Umbilical cord (tissue), 2 donors: ENCODE measurements at places on chromosomes 1 and 21. TPM values are rescaled to one million over a fixed set of nuclear protein-coding genes. Genes with fewer than 3 reads are reported as not detected.

S1PR1 gene
- total RNA-seq = 27.7 TPM

METTL25B gene
- total RNA-seq = 9.6 TPM

CD84 gene
- 13.5 TPM for total RNA-seq

- no peak for DNase-seq
Measured at GRCh38 chr1:201471772-201472171, 2.8 kb upstream of the PHLDA3 start.

GRCh38 chr1:96487971-96488370, 233.6 kb upstream of the PTBP2 start:
- DNase-seq = no peak

DNA sequence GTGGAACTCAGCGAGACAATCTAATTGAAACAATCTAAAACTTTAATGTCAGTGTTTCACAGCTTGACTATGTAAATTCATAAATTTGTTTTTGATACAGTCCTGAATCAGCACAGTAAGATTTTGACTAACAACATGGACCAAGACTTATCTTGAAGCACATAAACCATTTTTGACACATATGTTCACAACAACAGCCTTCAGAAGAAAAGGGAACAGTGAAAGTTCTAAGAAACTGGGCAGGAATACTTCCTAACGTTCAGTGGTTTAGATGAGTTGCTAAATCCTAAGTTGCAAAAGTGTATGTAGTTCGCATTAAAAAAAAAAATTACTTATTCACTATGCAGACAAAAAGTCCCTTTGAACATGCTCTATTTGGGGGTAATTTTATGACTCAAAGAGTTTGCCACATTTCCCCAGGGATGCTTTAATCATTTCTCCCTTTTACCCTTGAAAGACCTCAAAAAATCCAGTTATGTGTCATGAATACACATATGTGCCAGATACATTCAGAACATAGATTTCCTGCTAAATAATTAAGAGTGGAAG, 120.2 kb downstream of the MRPL39 start:
- DNase-seq = no peak
